ENCODE measurements at places on chromosomes 5 and 9.
A peak's percentile ranks its signal among the peaks of the same experiment; 100 is the strongest.

DNA sequence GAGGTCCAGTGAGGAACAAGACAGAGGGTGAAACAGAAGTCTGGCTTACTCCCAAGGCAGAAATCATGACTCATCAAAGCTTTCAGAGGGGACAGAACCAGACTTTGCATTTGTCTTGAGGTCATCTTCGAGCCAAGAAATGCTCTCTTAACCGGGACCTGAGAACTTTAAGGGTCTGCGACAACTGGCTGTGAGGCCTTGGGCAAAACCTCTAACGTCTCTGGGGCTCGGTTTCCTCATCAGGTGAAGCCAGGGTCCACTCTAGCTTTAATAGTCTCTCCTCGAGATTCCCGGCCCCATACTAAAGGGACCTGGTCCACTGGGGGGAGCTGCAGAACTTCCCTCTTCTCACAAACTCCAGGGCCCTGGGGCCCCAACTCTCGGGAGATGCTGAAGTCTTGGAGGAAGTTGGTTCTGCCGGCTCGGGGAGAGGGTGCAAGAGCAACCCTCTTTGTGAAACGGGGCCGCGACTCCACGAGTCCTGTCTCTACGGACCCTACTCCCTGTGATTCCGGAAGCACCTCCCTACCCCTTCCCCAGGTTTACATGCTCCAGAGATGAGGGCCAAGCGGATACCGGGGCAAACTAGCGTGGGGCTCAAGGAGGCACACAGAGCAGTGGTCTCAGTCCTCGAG lies 2.6 kb downstream of the GLIS3 start:
- DNase-seq: peak; percentile 79

DNA sequence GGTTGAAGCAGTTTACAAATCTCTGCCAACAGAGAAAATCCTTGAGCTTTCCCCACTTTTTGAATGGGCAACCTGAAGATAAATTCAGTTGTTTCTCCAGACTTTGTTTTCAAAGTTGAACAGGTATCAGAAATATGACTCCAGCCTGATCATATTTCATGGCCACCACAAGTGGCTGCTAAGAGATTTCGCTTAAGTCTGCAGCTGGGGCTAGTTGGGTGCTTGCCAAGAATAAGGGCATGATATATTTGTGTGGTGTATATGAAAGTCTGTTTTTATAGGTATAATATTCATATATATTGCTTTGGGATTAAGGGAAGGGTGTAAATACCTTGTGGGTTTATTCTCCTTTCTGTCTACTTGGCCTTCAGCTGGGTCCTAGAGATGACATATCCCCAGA lies 168.4 kb upstream of the GDNF start:
- DNase-seq: no peak

DNA sequence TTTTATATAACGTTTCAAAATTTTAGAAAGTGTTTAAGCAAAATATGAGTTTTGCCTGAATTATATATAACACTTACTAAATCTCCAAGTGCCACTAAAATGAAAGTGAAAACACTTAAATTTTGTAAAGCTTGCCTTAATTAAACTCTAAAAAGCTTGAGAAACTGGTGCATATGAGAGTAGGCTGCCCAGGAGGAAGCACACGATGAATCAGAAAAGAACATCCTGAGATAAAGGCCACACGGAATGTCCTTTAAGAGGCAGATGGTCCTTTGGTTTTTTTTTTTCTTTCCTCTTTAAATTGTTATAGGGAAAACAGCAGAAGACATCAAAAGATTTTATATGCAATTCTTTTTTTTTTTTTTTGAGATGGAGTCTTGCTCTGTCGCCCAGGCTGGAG lies 60.3 kb downstream of the HABP4 start:
- no peak for DNase-seq

DNA sequence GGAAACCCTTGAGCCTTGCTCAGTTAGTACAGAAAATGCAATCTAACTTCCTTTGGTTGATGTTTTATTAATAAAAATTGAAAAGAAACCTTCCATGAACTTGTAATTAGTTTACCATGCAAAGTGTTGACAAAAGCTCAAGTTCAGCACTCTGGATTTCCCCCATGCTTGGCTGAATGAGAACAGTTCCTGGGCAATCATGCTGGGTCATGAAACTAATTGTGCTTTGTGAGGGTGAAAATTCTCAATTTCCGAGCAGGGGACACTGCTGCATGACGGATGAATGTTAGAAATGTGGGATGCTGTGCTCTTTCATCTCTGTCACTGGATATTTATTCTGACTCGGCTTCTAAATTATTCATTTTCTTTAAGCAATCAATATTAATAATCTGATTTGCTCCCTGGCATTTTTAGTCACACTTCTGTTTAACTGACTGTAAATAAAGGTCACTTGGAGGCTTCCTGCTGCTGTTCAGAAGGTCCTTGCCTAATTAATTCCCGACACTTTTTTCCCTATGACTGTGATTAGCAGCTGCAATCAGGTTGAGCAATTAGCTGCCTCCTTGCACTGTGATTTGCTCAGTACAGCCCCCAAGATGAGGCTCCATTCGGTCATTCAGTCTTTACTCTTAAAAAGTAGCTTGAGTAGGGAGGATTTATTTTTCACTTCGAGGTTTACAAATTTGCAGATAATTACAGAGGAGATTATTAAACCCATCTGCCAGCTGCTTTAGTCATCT lies 678.1 kb upstream of the ZNF608 start:
- DNase-seq: no peak

- no peak for DNase-seq
These were observed 131.3 kb downstream of the PRELID2 start for GRCh38 chr5:145703856-145704255.

DNA sequence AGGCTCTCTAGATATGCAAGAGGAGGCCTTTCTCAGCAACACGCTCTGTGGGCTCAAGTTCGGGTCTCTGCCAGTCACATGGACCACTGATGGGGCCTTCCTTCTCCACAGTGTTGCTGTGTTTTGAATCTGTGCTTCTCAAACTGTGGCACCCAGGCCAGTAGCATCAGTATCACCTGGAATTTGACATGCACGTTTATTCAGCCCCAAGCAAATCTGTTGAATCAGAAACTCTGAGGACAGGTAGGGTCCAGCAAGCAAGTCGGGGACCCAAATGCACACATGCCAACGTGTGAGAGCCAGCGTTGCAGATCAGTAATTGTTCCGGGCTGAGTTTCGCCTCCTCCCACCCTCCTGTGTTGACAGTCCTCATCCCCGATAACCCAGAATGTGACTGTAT lies 502.6 kb downstream of the IRX1 start:
- no peak for DNase-seq

GRCh38 chr5:56440871-56441740 lies 208.0 kb upstream of the ANKRD55 start:
- peak; percentile 27 for DNase-seq

DNA sequence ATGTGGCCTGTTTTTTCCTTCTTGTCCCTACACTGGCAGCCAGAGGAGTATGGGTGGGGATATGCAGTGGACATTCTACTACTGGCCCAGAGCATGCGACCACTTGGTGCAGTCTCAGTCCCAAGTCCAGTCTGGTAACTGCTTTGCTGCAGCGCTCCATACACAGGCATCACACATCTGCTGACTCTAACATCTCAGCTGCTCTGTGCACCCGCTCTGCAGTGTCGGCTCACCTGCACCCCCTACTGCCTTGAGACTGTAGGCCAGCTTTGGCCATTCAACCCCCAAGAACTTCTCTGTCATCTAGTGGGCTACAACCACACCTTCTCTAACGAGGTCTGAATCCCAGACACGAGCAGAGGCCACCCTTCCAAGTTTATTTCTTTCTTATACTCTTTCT lies 46.4 kb upstream of the SLCO6A1 start:
- no peak for DNase-seq

GRCh38 chr5:60382716-60383115 lies 317.2 kb downstream of the DEPDC1B start:
- DNase-seq: peak; percentile 11

GRCh38 chr5:32687499-32687831 lies 23.7 kb upstream of the NPR3 start:
- no peak for DNase-seq

DNA sequence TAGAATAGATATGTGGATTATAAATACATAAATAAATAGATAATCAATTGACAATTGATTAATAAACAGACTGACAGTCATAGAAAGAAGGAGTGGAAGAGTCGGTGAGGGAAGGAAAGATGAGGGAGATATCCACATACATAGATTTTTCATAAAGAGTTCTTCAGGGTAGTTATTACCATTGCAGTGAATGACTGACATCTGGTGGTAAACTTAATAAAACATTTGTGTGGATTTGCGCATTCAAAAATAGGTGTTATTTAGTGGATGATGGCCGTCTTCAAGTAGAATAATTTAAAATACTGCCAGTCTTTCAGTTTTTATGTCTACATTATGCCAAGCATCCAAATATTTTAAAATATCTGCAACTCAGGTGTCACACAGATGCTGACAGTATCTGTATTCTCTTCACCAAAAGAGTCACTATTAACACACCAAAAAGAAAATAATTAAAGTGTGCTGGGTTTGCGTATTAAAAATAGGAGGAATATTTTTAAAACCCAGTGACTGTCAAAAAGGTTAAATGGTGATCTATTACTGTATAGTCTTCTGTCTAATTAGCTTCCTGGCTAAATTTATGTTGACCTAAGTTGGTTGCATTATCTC lies 78.8 kb downstream of the GIN1 start:
- no peak for DNase-seq

DNA sequence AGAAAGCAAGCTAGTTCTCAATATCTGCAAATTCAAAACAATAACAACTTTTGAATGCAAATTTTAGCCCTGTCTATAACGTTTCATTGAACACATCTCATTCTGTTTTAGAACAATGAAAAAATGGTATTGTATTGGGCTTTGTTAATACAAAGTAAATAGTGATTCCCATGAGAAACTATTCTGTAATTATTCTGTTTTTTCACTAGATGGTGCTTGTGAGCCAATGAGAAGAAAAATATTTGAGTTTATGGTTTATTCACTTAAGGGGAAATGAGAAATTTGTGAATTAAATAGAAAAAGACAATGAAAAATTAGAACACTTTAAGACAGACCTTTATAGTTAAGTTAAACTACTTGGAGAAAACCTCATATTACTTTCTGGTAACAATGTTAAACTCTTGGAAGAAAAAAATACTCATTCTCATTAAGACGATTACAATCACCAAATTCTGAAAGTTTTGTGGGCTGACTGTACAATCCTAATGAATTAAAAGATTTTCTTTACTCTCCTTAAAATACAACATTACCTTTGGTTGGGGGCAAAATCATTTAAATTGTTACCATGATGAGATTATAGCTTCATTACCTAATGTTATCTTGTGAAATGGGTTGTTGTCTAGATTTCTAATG lies 127.0 kb downstream of the NNT start:
- DNase-seq: peak; percentile 4

- peak; percentile 83 for DNase-seq
These were observed 69.9 kb downstream of the TLE1 start for GRCh38 chr9:81619353-81620001.

- peak; percentile 3 for DNase-seq
These were observed 63.6 kb downstream of the PPIC start for GRCh38 chr5:122972877-122973276.

GRCh38 chr5:40483316-40483715 lies 196.4 kb upstream of the PTGER4 start:
- DNase-seq: peak; percentile 5

- no peak for DNase-seq
These were observed 244.8 kb downstream of the GLIS3 start for GRCh38 chr9:4055032-4055431.

GRCh38 chr9:124040935-124041816 lies 29.6 kb downstream of the LHX2 start:
- no peak for DNase-seq

DNA sequence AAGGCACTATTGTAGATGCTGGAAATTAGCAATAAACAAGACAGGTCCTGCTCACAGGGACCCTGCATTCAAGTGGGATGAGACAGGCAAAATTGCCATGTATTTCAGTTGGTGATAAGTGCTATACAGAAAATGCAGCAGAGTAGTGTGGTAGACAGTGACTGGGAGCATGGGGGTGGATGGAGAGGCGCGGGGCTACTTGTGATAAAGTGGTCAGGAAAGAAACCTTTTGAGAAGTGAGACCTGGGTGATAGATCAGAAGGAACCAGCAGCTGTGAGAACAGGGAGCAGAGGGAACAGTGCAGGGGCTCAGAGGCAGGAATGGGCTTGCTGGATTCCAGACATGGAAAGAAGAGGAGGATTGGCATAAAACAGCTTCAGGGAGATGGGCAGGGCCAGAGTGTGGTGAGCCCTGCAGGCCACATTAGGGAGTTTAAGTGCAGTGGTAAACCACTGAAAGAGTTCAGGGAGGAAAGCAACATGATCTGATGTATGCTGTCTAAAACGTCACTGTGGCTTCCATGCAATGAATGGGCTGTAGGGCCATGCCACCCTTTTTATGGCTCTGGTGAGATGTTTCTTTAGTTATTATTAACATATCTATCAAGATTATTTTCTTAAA lies 7.3 kb downstream of the CRHBP start:
- DNase-seq: no peak

DNA sequence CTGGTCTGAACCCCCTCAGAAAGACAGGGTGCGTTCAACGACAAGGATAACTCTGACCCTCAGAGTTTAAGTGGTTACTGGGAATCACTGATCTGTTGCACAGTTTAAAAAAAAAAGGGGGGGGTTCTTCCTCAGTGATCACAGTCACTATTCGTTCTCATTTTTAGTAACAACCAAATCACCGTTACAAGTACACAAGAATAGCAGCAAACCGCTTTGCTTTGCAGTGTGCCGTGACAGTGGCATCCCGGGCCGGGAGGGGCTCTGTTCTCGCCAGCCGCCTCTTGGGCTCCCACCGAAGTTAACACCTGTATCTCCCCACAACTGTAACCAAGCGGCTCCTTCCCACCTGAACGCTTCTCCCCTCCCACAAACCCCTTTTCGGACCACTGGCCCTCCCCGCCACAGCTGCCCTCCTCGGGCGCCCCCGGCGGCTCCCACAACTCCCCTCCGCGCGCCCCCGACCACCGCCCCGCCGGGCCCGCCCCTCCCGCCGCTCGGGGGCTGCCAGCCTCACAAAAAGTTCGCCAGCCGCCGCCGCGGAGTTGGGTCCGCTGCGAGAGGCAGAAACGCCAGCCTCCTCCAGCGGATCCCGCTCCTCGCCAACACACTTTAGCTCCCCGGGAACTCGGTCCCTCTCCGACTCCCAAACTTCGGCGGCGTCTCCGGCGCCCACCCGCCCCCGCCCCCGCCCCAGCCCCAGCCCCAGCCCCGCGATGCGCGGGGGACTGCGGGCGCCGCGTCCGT lies 1.2 kb downstream of the SSBP2 start:
- DNase-seq: no peak

GRCh38 chr9:109020581-109021511 lies 7.5 kb upstream of the CTNNAL1 start:
- DNase-seq: no peak

- no peak for DNase-seq
These were observed 17.0 kb downstream of the PTPDC1 start for GRCh38 chr9:94101162-94101853.

- no peak for DNase-seq
These were observed 51.5 kb upstream of the SH3PXD2B start for GRCh38 chr5:172505845-172506244.
